ENCODE measurements at places on chromosomes 1 and 21.

DNA sequence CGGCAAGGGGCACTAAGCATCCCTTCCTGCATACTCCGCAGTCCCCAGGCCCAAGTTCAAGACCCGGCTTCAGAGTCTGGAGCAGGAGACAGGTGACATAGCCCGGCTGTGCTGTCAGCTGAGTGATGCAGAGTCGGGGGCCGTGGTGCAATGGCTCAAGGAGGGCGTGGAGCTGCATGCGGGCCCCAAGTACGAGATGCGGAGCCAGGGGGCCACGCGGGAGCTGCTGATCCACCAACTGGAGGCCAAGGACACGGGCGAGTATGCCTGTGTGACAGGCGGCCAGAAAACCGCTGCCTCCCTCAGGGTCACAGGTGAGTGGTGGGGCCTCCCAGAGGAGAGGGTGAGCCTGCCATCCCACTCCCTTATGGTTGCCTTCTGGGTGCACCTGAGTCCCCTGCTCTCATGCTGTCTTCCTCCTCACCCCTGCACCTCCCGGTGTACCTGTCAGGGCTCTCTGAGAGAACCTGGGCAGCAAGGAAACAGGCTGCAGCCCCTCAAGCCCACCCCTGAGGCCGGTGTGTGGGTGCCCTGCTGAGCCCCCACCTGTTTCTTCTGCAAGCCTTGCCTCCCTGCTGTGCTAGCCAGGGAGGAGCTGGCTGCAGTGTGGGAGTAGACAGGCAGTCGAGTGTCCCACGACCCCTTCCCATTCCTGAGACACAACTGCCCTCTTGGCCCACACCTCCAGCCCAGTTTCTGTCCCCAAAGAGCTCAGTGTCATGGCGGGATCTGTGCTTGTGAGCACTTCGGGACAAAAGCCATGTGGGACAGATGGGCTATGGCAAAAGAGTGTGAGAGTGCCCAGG, 99.2 kb downstream of the TRIM11 start:
- DNase-seq = no peak

- DNase-seq = no peak
Measured at GRCh38 chr1:107439567-107439966, 298.7 kb downstream of the NTNG1 start.

DNA sequence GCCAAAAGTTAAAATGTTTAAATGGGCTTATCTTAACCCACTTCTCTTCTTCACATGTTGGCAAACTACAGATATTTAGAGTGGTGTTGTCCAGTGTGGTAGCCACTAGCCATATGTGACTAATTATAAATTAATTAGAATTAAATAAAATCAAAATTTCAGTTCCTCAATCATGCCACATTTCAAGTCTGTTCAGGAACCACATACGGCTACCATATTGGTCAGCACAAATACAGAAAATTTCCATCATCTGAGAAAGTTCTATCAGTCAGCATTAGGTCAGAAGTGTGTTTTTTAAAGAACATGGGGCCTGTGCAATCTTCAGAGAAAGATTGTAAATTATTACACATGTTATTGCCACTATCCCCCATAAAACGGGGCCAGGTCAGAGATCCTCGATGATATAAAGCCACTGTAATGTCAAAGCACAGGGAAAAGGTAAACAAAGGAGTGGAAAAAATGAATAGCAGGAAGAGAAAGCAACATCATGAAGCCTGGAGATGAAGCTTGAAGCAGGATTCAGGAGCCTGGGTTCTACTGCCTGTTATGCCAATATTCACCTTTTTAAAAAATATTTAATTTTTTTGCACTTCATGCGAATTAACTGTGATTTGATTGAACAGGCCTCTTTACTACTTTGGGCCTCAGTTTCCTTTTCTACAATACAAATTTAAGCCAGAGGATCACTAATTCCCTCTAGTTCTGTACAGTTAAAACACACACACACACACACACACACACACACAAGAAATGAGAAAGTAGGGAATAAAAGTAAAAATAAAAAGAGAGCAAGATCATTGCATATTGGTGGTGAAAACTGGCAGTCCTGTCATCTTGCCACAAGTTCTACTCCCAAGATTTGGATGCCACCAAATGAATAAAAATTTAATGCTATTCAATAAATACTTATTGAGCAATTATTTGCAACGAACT, 2.3 kb downstream of the RSBN1 start:
- DNase-seq = no peak

GRCh38 chr1:114715952-114716303, 643 bp downstream of the NRAS start:
- DNase-seq = no peak

DNA sequence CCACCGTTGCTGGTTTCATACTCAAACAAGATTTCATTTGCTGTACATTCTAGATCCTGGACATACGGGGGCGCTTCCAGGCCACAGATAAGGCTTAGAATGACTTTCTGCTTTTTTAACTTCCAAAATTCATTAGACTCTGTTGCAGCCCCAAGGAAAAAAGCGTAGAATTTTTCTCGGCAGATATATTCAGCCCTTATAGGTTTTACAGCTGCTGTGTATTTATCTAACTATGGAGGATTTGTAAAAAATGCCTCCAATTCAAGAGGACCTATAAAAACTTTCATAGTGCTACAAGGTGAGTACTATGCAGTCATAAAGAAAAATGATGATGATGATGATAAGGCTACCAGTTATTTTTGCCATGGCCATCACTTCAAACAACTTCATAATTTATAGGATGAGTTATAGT, 51.6 kb downstream of the SLC30A10 start:
- no peak for DNase-seq

- DNase-seq = no peak
Measured at GRCh38 chr1:68976916-68977610, 480.2 kb upstream of the DEPDC1 start.

DNA sequence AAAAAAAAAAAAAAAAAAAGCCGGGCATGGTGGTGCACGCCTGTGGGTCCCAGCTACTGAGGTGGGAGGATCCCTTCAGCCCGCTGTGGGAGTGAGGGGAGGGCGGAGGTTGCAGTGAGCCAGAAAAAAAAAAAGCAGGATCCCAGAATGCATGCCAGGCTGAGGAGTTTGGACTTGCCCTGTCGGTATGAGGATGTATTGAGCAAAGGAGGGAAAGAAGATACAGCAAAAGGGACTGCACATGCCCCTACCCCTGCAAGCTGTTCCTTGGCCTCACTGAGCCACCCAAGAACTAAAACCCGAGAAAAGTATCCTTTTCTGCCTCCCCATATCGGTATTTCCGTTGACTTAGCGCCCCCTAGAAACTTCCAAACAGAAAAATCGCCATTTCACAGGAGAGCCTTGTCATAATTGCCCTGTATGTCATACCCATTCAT, 1.3 kb upstream of the GPATCH4 start:
- DNase-seq = no peak

- DNase-seq = no peak
Measured at GRCh38 chr21:35070436-35070835, 21.3 kb upstream of the RUNX1 start.

GRCh38 chr1:118154220-118154619, 30.8 kb downstream of the SPAG17 start:
- no peak for DNase-seq

DNA sequence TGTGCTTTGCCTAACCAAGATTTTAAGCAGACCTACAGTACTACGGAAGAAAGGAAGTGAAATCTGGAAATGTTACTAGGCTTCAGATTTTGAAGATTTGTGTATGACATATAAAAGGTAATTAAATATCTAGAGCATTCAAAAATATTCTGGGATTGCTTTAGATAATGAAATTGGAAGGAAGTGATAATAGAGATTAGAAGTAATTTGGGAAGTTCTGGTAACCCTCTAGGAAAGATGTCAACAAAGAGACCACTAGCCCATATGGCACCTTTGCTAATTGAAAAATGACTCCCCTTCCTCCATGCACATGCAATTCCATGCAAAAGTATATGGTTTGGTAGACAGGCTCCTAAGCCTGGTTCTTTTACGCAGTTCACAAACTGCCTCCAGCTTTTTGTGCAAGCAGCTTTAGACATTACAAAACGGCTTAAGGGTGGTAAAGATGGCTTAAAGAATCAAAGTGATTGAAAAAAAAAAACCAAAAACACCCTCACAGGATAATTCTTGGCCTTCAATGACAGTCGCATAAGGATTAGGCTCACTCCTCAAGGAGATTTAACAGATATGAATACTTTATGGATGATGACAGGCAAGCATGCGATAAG, 81.8 kb downstream of the LRRC7 start:
- no peak for DNase-seq

- no peak for DNase-seq
Measured at GRCh38 chr1:36164361-36164760, 8.4 kb downstream of the MAP7D1 start.

DNA sequence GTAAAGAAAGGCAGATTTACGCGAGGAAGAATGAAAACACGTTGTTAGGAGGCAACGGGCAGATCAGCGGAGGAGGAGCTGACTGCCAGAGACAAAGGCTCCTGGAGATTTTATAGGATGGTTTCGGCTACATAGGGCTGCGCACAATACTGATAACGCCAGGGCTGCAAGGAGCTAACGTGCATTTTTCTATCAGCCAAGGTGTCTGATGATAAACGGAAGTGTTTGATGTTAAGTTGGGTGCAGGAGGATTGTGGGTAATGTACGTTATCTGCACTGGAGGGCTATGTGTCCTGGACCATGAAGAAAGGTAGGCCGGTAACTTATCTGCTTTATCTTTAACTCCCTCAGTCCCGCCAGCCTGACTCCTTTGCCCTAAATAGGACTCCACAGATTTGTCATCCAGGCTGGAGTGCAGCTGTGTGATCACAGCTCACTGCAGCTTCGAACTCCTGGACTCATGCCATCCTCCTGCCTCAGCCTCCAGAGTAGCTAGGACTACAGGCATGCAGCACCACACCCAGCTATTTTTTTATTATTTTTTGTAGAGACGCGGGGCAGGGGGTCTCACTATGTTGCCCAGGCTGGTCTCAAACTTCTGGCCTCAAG, 29.6 kb downstream of the SETD4 start:
- no peak for DNase-seq

DNA sequence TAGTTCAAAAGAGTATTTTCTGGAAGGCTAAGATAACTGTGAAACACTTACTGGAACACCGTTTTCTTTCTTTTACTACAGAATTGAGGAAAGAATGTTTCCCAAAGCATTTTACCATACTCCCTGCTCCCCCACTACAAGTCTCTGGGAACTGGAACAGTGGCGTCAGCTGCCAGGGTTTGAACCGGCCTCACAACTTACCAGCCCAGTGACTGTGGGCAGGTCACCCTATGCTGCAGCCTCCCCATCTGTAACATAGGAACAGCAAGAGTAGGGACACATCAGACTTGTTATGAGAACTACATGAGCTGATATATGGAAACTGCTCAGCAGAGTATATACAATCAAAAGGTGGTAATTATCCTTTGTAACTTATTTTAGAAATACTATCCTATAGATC, 91.5 kb downstream of the PTPN14 start:
- DNase-seq = no peak

DNA sequence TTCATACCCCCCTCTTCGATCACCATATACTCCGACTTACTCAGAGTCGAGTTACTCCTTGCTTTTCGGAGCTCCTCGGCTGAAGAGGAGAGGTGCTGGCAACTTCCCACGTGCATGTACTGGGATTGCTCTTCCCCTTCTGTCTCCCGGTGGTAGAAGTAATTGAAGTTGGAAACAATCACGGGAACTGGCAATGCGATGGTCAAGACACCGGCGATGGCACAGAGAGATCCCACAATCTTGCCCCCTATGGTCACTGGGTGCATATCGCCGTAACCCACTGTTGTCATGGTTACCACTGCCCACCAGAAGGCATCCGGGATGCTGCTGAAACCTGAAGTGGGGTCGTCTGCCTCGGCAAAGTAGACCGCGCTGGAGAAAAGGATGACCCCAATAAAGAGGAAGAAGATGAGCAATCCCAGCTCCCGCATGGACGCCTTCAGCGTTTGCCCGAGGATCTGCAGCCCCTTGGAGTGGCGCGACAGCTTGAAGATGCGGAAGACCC, 1.5 kb downstream of the KCNA3 start:
- DNase-seq = no peak

DNA sequence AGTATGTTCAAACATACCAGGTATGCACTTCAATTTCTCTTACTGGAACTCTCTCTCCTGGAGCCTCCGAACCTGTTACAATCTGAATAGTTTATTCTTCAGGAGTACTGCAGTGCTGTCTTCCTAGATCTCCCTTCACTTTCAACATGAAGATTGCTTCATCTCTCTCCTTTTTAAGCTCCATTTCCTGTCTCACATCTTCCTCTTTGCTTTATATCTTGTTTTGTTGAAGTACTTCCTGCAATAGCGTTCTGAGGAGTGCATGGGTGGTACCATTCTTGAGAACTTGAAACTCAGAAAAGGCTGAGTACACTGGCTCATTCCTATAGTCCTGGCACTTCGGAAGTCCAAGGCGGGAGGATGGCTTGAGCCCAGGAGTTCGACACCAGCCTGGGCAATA, 15.7 kb upstream of the C1orf146 start:
- DNase-seq = no peak

- DNase-seq = no peak
Measured at GRCh38 chr1:11273595-11274234, 717 bp downstream of the UBIAD1 start.

DNA sequence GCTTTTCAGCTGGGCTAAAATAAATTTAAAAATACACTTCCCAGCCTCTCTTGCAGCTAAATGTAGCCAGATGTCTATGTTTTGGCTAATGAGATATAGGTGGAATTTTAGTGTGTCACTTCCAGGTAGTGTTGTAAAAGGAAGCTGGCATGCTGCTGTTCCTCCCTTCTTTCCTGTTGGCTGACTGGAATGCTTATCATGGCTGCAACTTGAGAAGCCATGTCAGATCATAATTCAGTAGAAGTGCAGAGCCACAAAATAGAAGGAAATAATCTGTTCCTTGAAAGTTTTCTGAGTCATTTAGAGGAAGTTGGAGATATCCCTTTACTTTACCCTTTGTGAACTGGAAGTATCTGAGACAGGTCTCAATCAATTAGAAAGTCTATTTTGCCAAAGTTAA, 10.9 kb upstream of the RBM15 start:
- no peak for DNase-seq

GRCh38 chr1:8395433-8395866, 77.5 kb downstream of the SLC45A1 start:
- peak; percentile 4 for DNase-seq

DNA sequence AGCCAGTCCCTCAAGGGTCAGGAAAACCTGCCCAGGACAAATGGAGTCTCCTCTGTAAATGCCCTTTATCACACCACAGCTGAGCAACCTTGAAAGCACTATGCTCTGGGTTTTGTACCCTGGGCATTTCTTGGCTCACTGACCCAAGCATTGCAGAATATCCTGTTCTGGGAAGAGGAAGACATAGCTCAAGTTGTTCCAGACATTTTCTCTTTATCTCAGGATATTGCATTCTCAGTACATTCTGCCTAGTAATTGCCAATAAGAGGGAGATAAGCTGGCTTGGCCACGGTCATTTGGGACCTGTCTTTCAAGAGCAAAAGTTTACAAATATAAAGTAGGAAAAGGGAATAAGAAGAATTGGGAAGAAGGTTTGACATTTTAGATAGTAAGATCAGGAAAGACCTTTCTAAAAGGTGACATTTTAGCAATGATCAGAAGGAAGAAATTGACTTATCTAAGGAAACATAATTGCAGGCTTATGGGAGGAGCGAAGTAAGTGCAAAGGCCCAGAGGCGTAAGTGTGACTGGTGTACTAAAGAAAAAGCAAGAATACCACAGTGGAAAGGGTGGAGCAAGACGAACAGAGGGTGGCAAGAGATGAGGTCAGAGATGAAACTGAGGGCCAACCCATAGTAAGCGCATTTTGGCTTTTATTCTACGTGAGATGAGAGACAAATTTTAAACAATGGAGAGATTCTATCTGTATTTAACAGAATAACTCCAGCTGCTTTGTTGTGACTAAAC, 394.0 kb upstream of the CXADR start:
- DNase-seq = no peak
